ENCODE measurements at places on chromosomes 6 and 20. TPM values are rescaled to one million over a fixed set of nuclear protein-coding genes. Genes with fewer than 3 reads are reported as not detected.

DNA sequence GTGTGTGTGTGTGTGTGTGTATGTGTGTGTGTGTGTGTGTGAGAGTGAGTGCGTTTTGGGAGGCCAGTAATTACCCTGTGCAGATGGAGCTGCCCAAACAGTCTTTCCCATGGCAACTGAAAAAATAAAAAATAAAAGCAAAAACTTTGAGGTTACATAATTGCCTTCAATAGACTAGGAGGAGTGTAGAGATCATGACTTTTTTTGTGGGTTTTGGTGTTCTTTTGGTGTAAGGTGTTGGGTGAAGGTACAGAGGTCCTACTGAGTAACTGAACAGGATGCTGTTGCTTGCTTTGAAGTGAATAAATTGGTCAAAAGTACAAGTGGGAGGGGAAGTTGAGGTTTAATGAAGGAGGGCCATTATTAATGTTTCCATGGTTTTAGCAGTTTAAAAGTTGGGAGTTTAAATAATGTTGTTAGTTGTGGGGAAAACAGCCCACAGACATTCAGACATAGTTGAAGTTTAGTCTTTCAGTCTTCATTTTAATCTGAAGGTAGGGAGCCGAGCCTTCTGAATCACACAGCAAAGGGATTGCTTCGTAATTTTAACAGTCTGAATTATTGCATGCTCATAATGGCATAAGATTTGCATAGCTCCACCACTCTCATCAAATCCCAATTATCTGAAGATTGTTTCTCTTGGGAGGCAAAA lies 251.4 kb downstream of the PRL start:
- DNase-seq: no peak

GRCh38 chr6:111347589-111347988 lies 135.4 kb downstream of the REV3L start:
- DNase-seq: no peak

- no peak for DNase-seq
Measured at GRCh38 chr6:118101831-118102345, 194.8 kb downstream of the SLC35F1 start.

GRCh38 chr6:110481081-110481480 lies 4.7 kb upstream of the SLC22A16 start:
- no peak for DNase-seq

GRCh38 chr6:150696190-150696589 lies 96.5 kb downstream of the PLEKHG1 start:
- no peak for DNase-seq

DNA sequence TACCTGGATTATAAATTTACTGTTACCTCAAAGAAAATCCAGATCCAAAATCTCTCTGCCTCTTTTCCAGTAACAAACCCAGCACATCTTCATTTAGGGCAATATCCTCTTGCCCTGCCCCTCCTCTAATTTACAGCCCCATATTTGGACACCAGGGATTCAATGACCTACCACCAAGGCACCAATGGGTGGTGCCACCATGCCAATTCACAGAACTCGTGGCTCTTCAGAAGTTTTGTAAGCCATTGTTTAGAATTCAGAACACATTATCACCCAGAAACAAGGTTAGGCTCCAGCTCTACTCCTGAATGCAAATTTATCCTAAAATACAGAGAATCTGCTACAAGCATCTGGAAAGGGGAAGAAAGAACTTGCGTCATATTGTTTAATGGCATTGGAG lies 67.8 kb upstream of the SASH1 start:
- DNase-seq: no peak

GRCh38 chr6:49978332-49979226 lies 9.2 kb upstream of the DEFB113 start:
- no peak for DNase-seq

DNA sequence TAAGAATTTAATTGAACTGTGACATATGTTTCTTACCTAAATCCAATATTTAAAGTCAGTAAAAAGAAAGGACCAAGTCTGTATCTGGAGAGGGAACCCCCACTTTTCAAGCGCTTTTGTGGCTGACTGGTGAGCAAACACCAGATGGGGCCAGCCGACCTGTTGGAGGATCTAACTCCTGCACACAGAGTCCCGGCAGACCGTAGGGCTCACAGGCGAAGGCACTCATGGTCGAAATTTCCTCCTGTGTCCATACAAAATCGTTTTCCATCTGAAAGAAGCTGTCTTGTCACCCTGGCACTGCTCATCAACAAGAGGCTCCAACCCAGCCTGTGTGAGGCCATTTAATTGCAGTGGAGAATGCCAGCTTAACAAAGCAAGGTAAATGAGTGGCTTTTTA lies 94.0 kb downstream of the SCML4 start:
- peak; percentile 52 for DNase-seq

GRCh38 chr20:16132036-16132798 lies 441.0 kb downstream of the KIF16B start:
- no peak for DNase-seq

- no peak for DNase-seq
Measured at GRCh38 chr6:42537536-42537935, 26.3 kb upstream of the UBR2 start.

DNA sequence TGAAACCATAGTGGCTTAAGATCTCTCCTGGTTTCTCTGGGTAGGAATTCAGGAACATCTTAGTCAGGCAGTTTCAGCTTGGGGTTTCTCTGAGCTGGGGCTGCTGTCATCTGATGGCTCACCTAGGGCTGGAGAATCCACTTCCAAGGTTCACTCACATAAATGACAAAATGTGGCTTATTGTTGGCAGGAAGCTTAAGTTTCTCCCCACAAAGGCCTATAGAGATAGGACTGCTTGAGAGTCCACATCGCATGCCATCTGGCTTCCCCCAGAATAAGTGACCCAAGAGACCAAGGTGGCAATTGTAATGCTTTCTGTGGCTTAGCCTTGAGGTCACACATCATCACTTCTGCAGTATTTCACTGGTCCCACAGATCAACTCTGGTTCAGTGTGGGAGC lies 131.4 kb downstream of the EDN1 start:
- DNase-seq: no peak

- no peak for DNase-seq
Measured at GRCh38 chr20:46077642-46078305, 12.0 kb downstream of the NCOA5 start.

DNA sequence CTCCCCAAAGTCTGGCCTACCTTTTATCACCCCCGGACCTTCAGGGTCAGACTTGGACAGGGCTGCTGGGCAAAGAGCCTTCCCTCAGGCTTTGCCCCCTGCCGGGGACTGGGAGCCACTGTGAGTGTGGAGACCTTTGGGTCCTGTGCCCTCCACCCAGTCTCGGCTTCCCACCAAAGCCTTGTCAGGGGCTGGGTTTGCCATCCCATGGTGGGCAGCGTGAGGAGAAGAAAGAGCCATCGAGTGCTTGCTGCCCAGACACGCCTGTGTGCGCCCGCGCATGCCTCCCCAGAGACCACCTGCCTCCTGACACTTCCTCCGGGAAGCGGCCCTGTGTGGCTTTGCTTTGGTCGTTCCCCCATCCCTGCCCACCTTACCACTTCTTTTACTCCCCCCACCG lies 10.3 kb downstream of the VEGFA start:
- DNase-seq: no peak

- no peak for DNase-seq
Measured at GRCh38 chr6:147057705-147058342, 146.4 kb upstream of the STXBP5 start.

- DNase-seq: no peak
Measured at GRCh38 chr6:167572841-167573271, 248.0 kb downstream of the TTLL2 start.

The APCDD1L gene
- not detected for total RNA-seq

The LY6G6D gene
- not detected for total RNA-seq

The EYS gene
- total RNA-seq: not detected
